ENCODE measurements at places on chromosomes 13 and 19.

DNA sequence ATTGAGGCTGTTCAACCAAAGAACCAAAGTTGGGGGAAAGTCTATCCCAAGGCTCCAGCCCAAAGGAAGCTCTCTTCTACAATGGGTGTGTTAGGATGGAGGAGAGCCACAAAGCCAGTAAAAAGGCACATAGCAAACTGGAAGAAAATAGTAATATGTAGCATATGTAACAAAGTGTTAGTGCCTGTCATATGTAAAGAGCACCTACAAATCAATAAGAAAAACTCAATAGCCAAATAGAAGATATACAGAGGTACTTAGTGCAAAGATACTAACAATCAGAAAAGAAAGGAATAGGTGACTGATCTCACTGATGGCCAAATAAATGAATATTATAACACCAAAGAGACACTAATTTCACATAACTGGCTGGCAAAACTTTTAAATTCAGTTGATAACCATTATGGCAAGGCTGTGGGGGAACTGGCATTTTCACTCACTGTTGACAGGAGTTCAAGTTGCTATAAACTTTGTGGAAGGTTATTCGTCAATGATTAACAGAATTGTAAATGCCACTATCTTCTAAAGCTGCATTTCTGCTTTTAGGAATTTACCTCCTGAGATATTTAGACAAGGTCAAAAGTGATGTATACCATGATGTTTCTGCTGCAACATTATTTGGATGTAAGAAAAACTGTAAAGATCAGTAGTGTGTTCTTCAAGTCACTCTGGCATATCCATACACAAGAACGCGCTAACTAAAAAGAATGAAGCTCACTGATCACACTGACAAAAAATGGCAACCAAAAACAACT is 110.8 kb downstream of the GNG7 start:
- DNase-seq, result no peak

GRCh38 chr19:339262-339887 is 5.2 kb downstream of the MIER2 start:
- no peak for DNase-seq

GRCh38 chr19:5448374-5448773 is 6.8 kb upstream of the ZNRF4 start:
- no peak for DNase-seq

GRCh38 chr19:51201712-51202111 is 23.2 kb upstream of the CD33 start:
- peak; percentile 42 for DNase-seq

DNA sequence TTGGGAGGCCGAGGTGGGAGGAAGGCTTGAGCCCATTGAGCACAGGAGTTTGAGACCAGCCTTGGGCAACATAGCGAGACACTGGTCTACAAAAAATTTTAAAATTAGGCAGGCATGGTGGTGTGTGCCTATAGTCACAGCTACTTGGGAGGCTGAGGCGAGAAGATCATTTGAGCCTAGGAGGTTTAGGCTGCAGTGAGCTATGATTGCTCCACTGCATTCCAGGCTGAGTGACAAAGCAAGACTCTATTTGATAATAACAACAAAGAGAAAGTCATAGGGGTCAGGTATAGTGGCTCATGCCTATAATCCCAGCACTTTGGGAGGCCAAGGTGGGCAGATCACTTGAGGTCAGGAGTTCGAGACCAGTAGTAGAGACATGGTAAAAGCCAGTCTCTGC is 4.6 kb upstream of the SLC44A2 start:
- DNase-seq, result no peak

DNA sequence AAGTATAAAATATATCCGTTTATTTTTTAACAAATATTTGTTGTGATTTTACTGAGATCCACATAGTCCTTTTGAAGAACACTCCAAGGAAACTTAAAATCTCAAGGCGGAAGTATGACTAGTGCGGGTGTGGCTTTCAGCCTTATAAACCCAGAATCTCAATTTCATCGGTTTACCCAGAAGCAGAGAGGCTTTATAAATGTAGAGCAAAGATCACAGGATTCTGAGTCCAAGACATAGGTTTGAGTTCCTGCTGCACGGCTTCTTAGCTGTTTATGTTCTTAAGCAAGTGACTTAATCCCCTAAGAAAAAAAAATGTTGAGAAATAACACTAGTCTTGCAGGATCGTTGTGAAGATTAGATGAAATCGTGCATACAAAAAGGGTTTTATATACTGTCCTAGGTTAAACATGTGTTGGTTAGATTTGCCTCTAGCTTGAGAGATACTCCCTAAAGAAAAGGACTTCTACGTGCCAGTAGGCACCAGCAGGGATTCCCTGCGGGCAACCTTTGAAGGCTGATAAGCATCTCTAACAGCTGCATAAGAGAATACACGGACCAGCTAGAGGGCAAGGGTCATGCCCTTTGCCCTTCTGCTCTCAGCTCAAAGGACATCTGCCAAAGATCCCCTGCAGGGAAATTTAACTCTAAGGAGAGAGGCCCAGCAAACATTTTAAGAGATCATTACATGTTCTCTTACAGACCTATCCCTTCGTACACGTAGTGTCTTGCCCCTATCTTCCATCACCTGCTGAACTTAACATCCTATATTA is 130.4 kb upstream of the MIR17HG start:
- no peak for DNase-seq

DNA sequence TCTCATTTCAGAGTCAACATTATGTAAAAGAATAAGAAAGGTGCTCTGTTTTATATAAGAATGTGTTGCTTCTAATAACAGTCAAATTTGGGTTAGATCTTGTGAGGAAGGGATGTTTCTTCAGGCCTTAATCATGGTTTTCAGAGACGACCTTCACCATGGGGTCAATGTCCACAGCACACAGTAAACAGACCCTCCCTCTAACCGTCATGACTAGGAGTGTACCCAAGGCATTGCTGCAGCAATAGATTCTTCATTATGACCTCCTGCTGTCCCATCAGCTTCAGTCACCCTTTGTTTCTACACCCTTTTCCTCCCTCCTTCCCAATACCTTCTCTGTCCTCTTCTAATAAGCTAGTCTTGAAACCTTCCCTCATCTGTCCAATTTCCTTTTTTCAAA is 15.7 kb downstream of the SERPINE3 start:
- no peak for DNase-seq

DNA sequence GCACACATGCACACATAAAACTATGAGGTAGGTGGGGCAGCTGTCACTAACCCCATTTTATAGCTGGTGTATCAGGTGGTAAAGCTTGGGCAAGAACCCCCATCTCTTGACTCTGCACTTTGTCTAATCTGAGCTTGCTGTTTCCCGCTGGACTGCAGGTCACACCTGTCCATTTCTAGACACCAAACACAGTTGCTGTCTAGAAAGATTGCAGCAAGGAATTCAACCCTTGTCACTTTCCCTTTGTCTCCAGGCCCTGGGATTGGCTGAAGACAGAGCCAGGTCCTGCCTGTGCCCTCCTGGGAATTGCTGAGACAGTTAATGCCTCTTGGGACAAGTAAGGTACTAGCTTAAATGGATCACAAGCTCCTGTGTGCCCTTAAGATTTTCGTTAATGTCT is 83.8 kb downstream of the RNASEH2B start:
- no peak for DNase-seq

DNA sequence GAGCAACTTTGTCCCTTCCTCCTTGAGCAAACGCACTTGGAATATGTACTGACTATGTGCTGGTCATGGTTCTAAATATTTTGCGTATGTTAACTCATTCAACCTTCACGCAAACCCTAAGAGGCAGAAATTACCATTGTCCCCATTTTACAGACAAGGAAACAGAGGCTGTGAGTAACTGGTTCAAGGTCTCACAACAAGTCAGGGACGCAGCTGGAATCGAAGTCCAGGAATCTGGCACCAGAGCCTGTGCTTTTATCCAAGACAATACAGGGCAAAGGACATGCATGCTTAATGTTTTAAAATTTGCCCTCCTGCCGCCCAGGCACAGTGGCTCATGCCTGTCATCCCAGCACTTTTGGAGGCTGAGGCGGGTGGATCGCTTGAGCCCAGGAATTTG is 5.1 kb downstream of the FXYD5 start:
- DNase-seq, result no peak

DNA sequence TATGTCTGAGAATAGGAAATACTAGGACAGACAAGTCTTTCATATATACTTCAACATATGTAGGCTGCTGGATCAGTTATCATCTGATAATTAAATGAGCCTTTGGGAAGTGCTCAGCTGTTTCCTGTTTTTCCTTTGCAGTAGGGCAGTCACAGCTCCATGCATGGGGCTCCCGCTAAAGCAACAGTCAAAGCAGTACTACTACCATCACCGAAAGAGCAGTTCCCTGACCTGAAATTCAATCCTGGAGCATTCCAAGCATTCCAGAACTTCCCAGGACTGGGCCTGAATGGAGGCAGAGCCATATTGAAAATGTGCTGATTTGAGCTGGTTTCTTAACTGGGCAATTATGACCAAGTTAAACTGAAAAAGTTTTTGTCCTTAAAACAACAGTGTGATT is 20.5 kb downstream of the MICU2 start:
- no peak for DNase-seq

DNA sequence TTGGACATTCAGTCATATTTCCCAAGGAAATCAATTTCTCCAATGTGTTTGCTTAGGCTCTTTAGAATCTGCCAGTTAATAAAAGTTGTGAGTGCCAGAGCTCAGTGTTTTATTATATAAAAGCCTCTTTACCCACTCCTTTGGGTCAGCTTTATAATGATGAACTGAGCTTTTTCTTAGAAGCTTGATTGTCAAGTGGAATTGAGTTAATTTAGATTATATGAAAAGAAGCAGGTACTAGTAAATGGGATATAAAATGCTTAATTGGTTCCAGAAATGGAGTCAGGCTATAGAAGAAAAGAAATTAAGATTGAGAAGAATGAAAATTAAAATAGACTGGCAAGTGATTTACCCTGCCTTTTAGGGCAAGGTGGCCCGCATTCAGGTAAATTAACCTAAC is 363.2 kb downstream of the SLITRK6 start:
- DNase-seq, result no peak

GRCh38 chr13:51635137-51635878 is 51.0 kb downstream of the WDFY2 start:
- DNase-seq, result no peak
